ENCODE measurements at places on chromosomes 11 and 22.

DNA sequence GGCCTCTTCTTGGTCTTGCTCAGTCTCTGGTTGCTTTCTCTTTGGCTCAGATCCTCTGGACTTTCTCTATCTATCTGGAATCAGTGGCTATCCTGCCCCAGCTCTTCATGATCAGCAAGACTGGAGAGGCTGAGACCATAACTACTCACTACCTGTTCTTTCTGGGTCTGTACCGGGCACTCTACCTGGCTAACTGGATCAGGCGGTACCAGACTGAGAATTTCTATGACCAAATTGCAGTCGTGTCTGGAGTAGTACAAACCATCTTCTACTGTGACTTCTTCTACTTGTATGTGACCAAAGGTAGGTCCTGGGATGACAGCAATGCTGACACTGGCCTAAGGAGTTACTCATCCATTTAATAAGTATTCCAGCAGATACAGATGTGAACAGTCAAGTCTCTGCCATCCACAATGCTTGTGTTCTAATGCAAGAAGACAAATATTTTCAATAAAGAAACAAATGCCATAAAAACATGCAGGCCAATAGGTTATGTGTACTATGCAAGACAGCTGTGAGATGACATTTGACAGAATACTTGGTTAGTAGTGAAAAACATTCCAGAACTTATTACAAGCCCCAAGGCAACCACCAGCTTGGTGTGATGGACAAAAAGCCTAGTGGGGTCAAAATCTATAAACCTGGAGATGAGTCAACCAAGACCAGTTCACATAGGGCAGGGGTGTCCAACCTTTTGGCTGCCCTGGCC lies 13.4 kb downstream of the KDELR3 start:
- no peak for DNase-seq

DNA sequence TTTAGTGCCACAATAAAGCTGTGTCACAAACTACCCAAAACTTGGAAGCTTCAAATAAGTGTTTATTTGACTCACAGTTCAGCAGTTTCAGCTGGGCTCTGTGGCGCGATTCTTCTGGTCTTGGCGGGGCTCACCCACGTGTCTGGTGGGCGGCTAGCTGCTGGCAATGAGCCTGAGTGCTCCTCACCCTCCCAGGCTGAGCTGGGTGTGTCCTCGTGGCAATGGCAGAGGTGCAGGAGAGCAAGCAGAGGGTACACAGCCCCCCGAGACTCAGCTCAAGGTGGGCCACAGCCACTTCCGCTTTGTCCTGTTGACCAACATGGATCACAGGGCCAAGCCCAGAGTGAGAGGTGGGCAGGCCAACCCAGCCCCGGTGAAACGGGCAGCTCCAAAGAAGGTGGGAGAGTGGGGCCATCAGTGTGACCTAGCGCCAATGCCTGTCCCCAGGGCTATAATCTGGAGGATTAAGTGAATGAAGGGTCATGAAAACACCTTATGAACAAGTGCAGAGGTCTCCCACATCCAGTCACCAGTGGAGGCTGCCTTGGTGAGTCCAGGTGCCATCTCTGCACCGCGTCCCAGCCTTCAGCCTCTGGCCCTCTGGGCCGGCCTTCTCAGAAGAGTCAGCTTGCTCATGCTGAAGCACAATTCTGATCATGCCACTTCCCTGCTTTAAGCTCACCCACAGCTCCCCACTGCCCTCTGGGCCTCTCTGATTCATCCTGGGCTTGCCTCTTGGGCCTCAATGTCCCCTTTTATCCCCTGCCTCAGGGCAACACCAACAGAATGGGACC lies 74.6 kb upstream of the RTL6 start:
- no peak for DNase-seq

DNA sequence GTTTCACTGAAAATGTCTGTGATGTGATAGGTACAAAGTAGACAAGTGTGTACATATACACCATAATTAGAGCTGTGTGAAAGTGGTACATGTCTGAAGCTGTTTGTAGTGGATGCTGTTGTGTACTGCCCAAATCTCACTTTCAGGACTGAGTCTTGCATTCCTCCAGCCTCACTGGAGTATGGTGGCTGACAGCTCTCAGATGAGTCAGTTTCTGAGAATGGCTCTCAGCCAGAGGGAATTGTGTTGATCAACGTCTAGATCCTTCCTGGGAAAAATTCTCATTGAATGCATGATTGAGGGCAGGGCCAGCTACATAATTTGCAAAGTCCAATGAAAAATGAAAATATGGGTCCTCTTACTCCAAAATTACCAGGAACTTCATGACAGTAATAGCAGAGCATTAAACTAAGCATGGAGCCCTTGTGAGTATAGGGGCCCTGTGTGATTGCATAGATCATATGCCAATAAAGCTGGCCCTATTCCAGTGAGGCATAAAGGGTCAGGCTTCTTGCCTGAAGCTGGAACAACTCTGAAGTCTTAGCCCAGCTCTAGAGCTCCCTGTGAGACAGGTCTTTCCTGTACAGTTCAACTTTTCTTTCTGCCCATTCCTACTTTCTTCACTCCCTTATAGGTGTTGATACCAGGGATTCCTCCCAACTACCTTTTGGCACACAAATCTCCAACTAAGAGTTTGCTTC lies 10.8 kb upstream of the CYP2R1 start:
- DNase-seq = no peak

DNA sequence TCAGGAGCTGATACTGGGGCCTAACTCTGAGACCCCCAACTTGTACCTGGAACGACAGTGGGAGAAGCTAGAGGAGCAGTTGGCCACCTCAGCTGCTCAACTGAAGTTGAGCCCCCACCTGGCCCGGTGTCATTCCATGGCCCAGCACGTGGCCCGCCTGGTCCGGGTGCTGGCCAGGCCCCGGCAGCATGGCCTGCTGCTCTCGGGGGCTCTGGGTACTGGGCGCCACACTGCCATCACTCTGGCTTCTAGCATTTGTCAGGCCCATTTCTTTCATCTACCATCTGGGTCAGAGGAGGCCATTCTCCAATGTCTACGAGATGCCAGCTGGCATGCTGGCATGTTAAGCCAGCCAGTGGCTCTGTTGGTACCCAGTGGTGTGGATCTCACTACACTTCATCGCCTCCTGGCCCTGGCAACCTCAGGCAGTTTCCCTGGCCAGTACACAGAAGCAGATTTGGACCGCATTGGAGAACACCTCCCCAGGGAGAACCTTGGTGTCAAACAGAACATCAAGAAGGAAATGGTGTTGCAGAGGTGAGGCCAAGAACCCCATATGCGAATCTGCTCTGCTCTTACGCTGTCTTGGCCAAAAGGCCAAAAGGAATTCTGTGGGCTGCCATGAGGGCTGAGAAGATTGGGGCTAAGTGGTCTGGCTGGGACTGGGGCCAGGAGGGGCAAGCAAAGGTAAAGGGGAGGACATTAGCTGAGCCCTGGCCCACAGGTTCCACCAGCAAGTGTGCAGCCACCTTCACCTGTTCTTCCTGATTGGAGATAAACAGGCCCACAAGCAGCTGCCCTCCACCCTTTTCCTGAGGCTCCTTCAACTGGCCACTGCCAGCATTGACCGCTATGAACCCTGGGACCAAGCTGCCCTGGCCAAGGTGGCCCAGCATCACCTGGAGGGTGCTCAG lies 45.4 kb downstream of the RRP8 start:
- no peak for DNase-seq

DNA sequence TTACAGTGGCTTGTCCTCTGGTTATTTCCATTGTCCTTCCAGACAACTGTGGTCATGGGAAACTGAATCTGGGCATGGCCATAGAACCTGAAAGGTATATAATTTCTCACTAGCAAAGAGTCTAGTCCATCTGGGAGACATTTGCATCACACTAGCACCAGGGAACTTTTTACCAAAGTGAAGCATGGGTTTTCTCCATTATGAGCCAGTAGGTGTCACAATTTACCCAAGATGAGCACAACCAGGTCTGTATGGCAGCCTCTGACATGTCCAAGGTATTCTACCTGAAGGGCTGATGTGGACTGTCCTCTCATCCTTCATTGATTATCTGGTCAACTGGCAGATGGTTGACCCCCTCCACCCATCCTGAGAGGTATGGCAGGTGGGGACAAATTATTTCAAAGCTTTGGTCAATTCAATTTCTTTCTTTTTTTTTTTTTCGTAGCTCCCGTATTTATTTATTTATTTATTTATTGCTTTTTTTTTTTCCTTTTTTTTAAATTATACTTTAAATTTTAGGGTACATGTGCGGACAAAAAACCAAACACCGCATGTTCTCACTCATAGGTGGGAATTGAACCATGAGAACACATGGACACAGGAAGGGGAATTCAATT lies 425.9 kb downstream of the TMEM135 start:
- DNase-seq = peak; percentile 24

GRCh38 chr11:75773595-75774353 lies 5.2 kb downstream of the DGAT2 start:
- DNase-seq = no peak

- DNase-seq = no peak
Measured at GRCh38 chr11:128582496-128583366, 4.6 kb downstream of the ETS1 start.

GRCh38 chr11:130806746-130807145 lies 109.5 kb downstream of the SNX19 start:
- DNase-seq = no peak

DNA sequence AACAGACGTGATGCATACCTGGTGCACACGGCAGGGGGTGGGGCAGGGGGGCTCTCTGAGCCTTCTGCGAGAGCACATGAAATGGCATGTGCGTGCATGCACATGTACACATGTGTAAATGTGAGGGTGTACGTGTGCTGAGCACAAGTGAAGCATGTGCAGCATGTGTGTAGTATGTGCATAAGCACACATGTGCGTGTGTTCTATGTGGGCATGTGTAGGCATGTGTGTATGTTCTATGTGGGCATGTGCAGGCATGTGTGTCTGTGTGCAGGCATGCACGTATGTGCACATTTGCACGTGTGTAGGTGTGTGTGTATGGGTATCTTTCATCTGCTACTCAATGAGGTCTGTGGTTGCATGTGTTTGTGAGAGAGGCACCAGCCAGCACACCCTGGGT lies 371.2 kb downstream of the CTTN start:
- no peak for DNase-seq

DNA sequence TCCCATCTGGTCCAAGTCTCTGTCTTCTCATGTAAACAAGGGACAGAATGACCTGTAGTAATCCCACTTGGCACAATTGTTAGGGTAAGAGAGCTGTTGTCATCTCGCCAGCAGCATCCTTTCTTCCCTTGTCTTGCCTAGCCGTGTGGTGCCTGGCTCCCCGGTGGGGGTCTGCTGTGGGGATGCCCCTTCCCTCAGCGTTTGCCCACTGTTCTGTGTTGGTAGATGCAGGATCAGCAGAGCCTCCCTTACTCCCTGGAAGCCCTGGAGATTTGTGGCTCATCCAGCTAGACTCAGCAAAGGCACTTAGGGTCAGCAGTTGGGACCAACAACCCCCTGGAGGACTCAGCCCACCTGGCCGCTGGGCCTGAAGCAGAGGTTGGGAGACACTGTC lies 13.0 kb downstream of the ACO2 start:
- no peak for DNase-seq

- DNase-seq = no peak
Measured at GRCh38 chr22:40322021-40322420, 24.3 kb upstream of the ADSL start.

Measured in D721Med (cell line).